ENCODE measurements at places on chromosomes 5 and 9.

- DNase-seq: no peak
These were observed 496.6 kb downstream of the CTNND2 start for GRCh38 chr5:11407556-11408145.

DNA sequence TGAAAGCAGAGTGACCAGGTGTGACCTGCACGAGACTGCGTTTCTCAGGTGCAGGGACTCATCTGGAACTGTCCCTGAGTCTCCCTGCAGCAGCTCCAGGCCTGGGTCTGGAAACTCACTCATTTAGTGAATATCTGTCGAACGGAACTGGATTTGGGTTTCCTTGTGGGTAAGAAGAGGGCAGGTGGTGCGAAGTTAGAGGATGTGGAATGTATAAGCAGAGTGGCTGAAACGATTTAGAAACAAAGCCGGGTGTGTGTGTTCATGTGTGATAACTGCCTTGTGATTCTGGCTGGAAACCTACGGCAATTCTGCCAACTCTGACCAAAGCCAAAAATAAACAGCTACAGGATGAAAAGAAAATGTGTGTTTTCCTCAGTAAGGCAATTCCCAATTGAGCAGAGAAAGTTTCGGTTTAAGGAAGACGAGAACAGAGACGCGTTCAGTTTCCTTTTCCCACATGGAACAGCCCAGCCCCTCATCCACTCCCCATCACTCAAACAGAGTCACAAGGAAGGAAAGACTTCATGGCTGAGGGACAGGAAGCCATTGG is 130.3 kb downstream of the NSG2 start:
- no peak for DNase-seq

- no peak for DNase-seq
These were observed 25.4 kb downstream of the SERINC5 start for GRCh38 chr5:80230269-80230992.

DNA sequence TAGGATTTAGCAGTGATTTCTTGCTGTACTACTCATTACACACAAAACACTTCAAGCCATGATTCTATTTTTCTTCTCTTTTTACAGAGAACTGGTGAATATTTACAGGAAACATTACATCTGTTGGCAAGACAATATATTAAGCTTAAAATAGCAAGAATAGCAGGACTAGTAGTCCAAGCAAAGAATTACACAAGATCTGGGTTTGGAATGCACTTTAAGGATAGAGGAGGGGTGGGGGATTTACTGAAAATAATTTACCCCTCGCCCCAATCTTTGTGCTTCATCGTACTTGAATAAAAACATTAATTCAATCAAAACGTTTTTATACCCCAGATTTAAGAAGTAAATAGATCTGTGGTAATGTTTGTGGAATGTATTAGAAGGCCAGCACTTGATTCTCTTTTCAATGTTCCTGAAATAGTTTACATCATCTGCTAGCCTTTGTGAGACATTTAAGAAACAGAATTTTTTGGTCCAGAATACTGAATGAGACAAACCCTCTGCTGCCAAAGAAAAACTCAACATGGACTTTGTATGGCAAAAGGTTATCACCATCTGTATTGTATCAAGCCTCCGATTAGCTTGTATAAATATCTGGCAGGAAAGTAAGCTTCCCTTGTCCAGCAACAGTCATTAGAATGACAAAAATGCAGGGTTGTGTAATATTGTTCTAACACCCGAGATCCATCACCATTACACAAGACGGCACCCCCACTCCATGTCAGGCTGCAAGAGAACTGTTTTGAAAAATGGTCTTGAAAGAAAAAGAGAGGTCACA is 23.8 kb downstream of the SVEP1 start:
- DNase-seq: no peak

GRCh38 chr5:5140479-5141338 is 579 bp downstream of the ADAMTS16 start:
- DNase-seq: no peak

- DNase-seq: no peak
These were observed 43.5 kb downstream of the RUSC2 start for GRCh38 chr9:35533398-35533797.

GRCh38 chr5:62282064-62282463 is 23.9 kb upstream of the KIF2A start:
- no peak for DNase-seq

DNA sequence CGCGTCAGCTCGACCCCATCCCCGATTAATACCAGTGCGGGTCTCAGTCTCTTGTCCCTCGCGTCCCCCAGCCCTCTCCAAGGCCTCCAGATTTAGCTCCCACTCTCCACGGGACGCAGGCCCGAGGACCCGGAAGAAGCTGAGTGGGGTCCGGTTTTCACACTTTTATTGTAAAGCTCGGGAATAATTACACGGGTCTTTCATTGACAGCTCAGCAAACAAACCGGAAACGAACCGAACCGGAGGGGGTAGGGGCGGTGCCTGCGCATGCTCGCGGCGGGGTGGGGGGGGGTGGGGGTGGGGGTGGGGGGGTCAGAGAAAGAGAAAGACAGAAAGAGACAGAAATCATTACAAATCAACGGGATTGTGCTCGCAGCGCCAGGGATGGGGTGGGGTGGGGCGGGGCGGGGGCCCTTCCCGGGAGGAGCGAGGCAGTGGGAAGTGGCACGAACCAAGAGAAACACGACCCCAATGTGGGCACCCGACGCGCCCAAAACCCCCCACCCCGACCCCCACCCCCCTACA is 27.9 kb downstream of the PCDH1 start:
- DNase-seq: peak; percentile 49

Measured in CD4-positive, alpha-beta T cell treated with Interleukin-1 beta for 1 hour (primary cell).